Activated naive CD8-positive, alpha-beta T cell treated with anti-CD3 and anti-CD28 coated beads for 36 hours (primary cell): ENCODE measurements at places on chromosomes 2 and 18.

- H3K4me1 ChIP-seq = peaks cover 74% of the 10 kb centered on the region
- H3K27ac ChIP-seq = peak overlapping the region; percentile 57
- peaks cover 34% of the 10 kb centered on the region for H3K36me3 ChIP-seq
- no peak for DNase-seq
- no peak overlapping the region for H3K4me3 ChIP-seq
- no peaks in the 10 kb centered on the region for H3K27me3 ChIP-seq
These were observed 18.9 kb downstream of the SMAD7 start for GRCh38 chr18:48931680-48932461.

DNA sequence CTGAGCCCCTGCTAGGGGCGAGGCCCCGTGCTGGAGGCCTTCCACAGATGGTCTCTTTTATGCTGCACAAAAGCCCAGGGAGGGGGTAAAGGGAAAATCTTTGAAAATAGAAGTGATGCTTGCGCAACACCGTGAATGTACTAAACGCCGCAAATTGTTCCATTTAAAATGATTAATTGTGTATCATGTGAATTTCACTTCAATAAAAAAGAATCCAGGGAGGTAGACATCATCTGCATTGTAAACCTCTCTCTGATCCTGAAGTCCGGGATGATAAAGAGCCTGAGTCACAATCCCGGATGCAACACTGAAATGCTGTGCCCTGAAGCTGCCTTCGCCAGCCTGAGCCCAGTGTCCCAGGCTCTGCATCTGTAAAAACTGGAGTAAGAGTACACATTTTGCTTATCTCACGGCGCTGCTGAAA, 107.7 kb upstream of the PPP1CB start:
- H3K27me3 ChIP-seq = no peaks in the 10 kb centered on the region
- DNase-seq = no peak
- H3K27ac ChIP-seq = no peak overlapping the region
- peaks cover 28% of the 10 kb centered on the region for H3K4me1 ChIP-seq

DNA sequence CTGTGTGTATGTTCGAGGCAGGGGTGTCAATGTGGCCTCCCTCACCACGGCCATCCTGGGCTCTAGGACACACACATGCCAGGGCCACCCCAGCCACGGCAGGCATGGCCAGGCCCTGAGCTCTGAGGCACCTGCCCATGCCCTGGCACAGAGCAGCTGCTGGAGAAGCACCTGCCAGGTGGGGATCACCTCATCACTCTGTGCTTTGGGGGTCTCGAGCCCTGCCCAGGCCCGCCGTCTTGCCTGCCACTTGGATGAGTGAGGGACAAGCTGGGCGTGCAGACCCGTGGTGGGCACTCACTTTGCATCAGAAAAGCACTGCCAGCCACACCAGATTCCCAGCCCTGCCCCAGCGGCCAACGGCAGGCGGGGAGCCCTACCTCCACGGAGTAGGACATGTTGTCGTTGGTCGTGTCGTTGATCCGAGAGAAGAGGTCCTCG, 33.1 kb downstream of the KIF1A start:
- no peak overlapping the region for H3K4me3 ChIP-seq
- H3K36me3 ChIP-seq = no peaks in the 10 kb centered on the region
- H3K4me1 ChIP-seq = no peaks in the 10 kb centered on the region
- no peak for DNase-seq
- no peaks in the 10 kb centered on the region for H3K27me3 ChIP-seq

- H3K27ac ChIP-seq = no peak overlapping the region
- DNase-seq = no peak
- peaks cover 3% of the 10 kb centered on the region for H3K4me1 ChIP-seq
- H3K36me3 ChIP-seq = no peaks in the 10 kb centered on the region
These were observed 76.2 kb downstream of the FAM168B start for GRCh38 chr2:131016826-131017741.

DNA sequence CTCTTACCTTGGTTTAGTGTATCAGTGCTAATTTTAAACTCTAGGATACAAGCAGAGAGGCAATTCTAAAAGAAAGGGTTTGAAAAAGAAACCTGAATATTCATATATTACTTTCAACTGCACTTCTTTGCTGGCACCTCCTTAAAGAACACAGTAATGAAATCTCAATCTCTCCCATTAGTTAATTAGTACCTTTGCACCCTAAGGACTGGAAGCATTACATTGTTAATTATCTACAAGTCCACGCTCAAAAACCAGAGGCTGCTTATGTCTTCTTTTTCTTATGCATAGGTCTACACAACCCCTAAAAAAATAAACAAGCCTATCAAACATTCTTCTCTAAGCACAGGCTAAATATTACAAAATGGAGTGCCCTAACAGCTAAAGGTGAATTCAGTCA, 20.2 kb downstream of the EPHA4 start:
- DNase-seq = no peak
- no peaks in the 10 kb centered on the region for H3K27me3 ChIP-seq
- no peaks in the 10 kb centered on the region for H3K4me1 ChIP-seq
- peaks cover 3% of the 10 kb centered on the region for H3K36me3 ChIP-seq
- no peak overlapping the region for H3K4me3 ChIP-seq
